ENCODE measurements at places on chromosomes 13 and 19.

GRCh38 chr19:15354566-15355296 is 22.4 kb upstream of the BRD4 start:
- DNase-seq, result no peak

DNA sequence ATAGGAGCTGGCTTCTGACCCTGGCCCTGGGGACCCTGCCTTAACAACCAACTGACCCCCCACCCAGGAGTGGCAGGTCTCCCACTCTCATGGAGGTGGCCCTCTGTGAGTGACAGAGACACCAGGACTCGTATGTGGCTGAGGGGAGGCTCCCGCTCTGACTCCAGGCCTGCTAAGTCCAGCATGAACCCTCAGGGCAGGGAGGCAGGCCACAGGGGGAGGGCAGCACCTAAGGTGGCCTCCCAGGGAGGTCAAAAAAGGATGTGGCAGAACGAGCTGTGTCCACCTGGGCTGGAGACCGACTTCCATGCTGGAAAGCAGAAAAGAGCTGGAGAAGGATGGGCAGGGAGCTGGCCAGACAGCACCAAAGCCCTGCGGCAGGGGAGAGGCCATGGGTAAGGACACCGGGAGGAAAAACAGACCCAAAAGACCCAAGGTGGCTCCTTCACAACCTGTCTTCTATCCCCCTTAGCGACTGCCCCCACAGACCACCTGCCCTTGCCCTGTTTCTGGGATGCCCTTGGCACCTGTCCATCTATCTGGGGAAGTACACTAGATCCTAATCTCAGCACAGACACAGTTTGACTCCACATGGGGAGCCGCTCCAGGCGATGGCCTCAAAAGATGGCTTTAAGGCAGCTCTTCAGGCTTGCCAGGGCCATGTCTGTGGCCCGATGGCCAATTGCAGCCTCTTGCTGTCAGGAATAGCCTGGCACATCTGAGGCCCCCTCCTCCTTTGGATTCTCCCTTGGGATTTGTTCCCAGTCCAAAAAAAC is 10.5 kb upstream of the SLC35E1 start:
- no peak for DNase-seq

DNA sequence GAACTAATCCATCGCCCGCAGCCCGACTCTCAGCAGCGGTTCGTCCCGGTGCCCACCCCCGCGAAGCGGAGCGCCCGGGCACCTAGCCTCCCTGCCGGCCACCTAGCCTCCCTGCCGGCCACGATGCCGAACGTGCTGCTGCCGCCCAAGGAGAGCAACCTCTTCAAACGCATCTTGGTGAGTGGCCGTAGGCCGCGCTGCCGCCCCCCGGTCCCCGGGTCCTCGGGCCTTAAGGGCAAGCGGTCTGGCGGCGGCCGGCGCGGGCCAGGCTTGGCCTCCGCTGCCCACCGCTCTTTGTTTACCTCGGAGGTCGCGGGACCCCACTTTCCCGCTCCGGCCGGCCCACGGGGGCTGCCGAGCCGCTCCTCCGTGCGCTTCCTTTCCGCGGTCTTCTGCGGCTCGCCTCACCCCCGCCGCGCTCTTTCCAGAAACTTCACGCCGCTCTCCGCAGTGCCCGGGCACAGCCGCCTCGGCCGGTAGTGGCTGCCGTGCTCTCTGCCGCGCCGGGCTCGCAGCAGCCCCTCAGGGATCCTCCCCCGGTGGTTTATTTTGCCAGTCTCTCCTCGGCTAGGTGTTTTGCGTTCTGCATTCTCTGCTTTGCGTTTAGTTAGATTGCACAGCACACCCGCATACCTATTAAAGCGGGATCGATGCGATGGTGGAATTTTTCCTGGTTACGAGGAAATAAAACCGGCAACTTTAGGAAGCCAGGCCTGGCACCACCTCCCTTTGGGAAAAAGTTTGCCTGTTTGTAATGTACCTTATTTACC is 524 bp downstream of the NAA16 start:
- peak; percentile 29 for DNase-seq

DNA sequence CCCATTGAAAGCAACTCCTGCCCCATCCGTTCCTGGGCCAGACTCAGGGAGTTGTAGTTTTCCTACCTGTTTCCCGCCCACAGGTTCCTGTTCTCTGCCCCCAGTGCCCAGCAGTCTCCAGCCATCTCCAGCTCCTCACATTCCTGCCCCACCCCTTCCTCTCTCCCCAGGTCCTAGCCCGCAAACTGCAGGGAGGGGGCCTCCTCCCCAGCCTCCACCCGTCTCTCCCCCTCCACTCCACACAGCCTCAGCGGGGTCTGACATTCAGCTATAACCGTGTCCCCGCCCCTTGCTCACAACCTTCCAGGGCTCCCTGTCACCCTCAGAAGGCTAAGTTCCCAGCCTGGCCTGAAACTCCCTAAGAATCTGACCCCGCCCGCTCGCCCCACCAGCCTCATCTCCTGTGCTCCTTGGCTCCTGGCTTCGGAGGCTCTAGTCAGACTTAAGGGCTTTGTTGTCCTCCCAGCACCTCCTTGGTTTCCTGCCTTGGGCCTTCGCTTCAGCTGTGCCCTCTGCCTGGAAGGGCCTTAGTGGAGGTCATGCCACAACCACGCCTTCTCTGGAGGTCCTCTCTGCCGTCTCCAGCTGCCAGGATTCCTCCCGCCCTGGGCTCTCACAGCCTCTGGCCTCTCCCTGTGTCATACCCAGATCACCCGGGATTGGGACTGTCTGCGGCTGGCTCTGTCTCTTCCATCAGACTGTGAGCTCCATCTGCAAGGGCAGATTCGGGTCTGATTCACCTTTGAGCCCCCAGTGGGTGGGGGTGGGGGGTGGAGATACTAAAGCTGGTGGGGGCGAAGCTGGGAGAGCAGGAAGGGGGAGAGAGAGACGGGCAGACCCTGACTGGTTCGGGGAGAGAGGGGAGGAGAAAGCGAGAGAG is 5.1 kb upstream of the SPACA6 start:
- no peak for DNase-seq

DNA sequence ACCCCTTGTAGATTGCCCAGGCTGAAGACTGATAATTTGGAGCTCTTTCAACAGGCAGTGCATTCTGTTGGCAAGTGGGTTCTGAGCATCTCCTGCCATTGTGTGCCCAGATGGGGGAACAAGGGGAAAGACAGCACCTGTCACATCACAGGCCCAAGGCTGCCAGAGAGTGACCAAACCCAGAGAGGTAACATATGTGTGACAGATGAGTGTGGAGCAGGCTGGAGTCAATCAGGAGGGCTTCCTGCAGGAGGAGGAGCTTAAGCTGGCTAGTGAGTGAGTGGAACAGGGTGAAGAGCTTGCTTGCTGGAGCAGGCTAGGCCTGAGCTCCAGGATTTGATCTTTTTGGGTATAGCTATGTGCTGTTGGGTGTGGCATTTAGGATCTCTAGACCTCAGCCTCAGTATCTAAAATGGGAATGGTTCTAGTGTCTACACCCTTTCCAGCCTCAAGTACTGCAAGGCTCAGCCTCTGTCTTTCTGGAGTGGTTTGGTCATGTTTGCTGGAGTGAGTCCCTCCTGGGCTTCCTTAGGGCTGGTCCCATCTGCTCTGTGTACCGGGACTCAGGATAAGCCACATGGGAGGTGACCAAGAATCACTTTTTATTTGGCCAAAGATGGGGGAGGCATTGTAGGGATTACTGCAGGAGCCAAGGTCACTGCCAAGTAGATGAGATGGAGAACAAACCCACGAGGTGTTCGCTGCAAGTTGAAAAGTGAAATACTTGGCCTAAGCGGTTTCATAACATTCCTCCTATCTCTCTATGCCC is 152.4 kb upstream of the TSHZ3 start:
- DNase-seq, result no peak

- DNase-seq, result no peak
Observed at GRCh38 chr19:13007292-13008045, 12.2 kb downstream of the NFIX start.
